CD4-positive, alpha-beta T cell treated with Interleukin-6 for 4 hours (primary cell): ENCODE measurements at places on chromosomes 1 and 21.

- no peak for DNase-seq
Measured at GRCh38 chr21:38831526-38832467, 26.1 kb downstream of the ETS2 start.

DNA sequence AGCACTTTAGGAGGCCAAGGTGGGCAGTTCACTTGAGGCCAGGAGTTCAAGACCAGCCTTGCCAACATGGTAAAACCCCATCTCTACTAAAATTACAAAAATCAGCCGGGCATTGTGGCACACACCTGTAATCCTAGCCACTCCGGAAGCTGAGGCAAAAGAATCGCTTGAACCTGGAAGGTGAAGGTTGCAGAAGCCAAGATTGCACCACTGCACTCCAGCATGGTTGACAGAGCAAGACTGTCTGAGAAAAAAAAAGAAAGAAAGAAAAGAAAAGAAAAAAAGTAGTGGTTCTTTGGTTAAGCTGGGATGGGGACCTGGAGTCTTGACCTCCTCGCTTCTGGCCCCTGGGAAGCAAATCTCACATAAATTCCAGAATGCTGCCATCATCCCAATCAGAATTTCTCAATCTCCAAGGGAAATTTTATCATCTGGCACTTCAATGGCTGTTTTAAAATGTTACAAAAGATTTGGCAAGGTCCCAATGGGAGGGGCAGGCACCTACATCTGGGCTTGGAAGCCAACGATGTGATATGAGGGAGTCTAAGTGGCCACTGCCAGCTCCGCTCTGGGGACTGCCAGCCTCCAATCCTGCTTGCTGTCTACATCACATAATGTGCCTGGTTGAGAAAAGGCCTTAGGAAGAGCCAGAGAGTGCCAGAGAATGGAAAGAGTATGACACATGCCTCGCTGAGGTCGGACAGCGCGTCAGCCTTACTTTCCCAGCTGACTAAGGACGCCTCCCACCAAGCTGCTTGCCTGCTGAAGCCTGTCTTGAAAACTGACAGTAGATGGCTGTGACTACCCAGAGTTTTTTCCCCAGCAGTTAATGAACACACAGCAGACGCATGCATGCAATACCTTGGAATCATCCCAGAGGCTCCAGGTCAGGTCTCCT lies 42.1 kb upstream of the SRP9 start:
- DNase-seq = no peak

DNA sequence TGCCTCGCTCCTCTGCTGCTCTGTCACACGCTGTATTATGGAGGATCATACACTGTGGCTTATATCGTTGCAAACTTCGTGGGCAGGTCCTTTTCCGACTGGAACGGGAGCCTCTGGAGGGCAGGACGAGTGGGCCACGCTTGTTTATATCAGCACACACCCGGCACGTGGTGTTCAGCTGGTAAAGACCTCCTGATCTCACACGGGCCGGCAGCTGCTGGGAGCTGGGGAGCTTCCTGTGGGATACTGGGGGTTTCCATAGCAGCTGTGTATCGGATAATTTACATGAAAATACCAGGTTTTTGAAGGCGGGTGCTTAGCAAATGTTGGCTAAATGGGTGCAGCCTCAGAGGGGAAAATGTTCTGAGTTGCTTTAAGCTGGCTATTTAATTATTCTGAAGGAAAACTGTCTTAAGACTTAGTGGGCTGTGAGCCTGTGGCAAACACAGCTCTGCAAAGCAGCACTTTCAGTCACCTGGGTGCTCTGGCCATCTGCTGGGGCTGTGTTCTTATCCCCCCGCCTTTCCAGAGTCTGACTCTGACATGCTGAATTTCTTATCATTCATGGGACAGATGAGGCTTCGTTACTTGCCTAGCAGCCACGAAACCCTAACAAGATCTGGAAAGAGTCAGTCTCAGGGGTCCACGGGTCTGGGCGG lies 103.6 kb upstream of the GCLM start:
- no peak for DNase-seq

DNA sequence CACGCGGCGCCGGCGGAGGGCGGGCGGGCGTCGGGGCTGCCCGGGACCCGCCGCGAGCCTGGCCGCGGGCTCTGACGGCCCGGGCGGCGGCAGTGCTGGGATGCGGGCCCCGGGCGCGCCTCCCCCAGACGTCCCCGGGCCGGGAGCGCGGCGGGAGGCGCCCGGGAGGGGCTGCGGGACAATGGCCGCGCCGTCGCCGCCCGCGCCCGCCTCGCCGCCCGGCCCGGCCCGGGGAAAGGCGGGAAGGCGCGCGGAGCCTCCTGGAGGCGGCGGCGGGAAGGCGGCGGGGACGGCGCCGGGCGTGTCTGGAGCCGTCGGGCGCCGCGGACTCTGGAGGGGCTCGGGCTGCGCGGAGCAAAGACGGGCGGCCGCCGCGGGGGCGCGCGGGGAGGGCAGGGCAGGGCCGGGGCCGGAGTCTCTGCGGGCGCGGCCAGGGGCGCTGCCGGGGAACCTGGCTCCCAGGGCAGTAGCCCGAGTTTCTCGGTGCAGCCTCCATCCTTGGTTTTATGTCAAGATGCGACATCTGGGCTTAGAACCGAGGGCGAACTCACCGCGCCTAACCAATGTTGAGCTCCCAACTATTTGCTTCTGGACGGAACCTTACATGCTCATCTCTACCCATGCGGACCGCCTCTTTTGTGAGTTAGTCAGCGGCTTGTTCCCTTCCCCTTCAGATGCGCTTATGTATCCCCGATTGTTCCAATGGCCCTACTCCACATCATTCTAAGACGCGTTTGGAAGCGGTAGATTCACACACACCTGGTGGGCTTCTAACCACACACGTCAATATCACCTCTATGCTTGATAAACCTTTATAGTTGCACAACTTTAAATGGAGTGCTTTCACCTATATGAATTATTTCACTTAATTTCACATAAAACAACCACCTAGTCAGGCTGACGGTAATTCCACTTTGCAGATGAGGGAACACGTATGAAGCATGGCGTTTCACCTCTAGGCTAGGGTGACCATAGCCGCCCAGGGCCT lies 651 bp downstream of the ZBTB8A start:
- no peak for DNase-seq

DNA sequence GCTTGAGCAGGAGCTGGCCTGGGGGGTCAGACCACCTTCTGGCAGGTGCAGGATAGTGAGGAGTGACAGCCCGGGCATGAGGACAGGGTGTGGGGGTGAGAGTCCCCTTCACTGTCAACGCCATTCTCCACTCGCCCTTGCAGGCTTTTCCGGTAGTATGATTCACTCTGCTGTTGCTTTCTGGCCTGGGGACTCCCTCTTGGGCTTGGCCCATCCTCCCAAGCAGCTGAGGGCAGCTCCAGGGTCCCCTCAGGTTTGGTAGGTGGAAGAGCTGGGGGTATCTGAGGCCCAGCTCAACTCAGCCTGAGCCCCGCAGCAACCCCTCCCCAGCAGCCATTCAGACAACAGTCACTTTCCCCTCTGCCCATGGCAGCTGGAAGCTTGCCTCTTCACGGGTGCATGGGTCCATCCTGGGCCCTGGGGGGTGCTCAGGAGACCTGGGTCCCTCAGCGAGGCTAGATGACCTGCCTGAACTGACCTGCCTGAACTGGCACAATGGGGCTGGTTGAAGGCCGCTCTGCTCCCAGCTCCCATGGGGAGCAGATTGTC lies 1.3 kb downstream of the CLDN19 start:
- no peak for DNase-seq
